ENCODE measurements at places on chromosomes 2 and 18.

- DNase-seq = no peak
These were observed 907.6 kb downstream of the EPHA4 start for GRCh38 chr2:220664272-220665107.

DNA sequence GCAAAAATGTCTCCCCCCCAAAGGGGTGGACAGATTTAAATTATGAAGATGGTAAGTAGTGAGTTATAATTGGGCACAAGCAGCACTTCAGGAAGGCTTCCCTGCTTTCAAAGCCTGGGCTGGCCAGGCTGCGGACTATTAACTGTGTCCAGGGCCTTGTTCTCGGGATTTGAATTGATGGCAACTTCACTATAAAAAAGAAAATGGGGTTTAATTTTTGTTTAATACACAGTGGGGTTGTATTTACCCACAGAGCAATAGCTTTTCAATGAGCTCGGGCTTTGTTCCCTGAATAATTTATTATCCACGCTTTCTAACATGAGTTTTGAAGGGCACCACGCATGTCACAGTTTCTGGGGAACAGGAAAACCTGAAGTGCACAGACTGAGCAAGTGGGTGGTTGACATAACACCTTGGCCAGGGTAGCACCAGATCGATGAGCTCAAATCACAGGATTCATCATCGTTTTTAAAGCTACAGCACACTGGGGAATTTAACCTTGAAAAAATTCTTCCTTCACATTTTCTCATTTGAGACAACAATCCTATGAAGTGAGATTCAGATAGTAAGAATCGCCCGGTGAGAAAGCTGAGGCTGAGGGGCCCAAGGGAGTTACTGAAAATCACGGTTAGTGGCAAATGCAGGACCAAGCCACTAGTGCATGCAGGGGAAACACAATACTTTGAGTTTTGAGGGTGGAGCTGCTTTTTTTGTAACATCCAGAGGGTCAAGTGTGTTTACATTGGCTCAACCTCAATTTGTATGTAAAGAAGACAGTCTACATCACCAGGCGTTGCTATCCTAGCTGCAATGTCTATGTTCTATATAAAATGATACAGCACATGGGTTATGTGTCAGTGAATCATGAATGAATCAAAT, 28.9 kb upstream of the LMAN1 start:
- DNase-seq = no peak

DNA sequence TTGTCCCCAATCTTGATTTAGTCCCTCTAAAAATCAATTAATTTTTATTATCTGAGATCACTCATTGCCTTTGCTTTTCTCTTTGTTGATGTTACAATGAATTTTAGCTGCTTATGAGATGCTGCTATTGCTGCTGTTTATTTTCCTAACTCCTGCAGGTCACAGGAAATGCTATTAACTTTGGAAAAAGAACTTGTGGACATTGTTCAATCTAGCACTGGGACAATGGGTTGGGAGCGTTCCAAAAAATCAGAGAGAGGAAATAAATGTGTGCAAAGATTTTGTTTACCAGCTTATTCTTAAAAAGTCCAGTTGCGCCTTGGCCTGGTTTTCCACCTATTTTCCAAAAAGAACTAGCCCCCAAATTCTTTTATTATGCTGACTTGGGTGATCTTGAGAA, 268.3 kb downstream of the PTH2R start:
- no peak for DNase-seq

DNA sequence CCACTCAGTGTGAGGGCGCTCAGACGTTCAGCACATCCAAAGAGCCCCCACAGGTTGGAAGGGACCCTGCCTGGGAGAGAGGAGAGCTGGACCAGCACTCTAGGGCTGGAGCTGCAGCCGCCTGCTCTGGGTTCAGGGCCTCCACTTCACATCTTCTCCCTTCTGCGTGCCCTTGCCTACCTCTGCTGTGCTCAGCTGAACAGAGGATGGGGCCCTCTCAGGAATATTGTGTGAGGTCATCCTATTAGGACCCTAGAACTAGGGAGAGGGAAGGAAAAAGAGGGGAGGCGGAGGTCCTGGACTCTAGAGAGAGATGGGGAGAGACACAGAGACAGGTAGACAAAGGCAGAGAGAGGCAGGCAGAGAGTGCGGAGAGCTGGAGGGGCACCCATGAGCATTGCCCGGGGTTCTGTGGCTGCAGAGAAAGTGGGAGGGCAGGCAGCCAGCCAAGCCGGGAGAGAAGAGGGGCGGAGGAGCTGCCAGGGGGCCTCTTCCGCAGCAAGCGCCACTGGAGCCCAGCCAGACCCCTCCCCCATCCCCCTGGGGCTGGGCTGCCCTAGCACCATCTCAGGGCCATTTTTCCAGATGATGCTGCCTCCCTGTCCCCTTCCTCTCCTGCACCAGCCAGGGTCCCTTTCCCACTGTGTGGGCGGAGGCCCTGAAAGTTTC, 8.3 kb upstream of the TNS1 start:
- DNase-seq = no peak

DNA sequence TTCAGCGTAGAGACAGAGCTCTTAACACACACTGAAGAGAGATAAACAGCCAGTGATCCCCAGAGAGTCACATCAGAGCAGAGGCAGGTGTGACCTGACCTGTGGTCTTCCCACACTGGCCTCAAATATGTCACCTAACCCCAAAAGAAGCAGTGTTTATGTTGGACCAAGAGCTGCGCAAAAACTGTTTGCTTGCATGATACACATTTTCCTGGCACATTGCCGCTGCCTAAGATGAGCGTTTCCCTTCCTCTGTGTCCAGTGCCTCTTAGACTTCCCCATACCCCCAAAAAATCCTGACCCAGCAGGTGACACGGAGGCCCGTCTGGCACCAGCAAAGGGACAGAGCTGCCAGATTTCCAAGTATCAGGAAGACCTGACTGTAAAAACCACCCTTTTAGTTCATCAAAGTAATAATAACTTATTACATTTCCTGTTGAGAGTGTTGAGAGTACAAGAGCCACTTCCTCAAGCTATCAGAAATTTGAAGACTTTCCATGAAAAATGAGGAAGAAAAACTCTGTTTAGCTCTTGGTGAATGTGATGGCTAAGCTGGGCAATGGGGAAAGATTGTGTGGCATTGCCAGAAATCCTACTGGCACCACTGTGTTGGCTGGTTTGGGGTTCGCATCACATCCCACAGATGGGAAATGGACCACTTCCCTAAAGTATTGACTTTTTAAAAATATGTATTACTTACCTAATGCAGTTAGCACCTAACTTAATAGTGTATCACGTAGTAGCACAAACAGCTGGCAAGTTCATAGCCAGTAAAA, 6.7 kb downstream of the TNFRSF11A start:
- DNase-seq = no peak
